ENCODE measurements at places on chromosomes 12 and 14.

- DNase-seq, result no peak
Observed at GRCh38 chr14:61221906-61222305, 59.2 kb downstream of the TMEM30B start.

DNA sequence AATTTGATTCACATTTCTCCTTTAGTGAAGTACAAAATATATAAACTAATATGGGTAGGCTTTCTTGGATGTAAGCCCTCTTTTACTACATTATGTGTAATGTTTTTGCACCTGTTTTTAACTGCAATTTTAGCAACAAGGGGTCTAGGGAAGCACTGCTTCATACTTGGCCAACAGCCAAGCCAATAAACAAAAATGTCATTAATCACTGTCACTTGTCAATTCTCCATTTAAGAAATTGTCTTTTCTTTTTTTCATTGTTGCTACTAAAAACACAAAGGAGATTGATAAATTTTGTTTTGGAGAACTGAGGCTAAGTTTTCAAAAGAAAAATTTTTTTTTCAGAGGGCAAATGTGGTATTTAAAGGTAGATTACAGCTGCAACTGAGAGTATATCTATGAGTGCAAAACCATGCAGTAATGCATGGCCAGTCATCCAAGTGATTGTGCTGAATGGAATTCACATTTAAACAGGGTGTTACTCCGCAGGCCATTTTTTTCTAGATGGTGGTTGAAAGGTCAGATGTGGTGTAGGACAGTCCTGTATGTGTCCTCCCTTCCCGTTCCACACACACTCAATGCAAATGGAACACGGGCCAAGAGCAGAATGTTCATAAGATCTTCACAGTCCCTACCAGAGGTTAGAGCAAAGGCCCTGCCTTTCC, 503.0 kb upstream of the LMO3 start:
- no peak for DNase-seq

GRCh38 chr14:22419620-22420019, 169.4 kb downstream of the DAD1 start:
- DNase-seq, result no peak

DNA sequence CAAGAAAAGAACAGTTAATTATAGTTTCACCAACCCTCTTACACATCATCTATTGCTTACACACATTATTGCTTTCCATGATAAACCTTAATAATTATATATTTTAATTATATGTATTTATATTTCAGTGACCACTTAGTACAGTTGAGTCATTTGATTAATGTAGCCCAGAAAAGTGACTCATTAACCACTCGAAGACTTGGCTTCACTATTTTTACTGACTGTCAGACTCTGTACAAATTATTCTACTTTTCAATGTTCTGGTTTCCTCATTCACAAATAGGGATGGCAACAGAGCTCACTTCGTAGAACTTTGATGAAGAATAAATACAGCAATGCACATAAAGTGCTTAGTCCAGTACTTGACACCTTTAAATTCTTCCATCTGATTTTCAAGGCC, 98.3 kb downstream of the CFAP54 start:
- no peak for DNase-seq

DNA sequence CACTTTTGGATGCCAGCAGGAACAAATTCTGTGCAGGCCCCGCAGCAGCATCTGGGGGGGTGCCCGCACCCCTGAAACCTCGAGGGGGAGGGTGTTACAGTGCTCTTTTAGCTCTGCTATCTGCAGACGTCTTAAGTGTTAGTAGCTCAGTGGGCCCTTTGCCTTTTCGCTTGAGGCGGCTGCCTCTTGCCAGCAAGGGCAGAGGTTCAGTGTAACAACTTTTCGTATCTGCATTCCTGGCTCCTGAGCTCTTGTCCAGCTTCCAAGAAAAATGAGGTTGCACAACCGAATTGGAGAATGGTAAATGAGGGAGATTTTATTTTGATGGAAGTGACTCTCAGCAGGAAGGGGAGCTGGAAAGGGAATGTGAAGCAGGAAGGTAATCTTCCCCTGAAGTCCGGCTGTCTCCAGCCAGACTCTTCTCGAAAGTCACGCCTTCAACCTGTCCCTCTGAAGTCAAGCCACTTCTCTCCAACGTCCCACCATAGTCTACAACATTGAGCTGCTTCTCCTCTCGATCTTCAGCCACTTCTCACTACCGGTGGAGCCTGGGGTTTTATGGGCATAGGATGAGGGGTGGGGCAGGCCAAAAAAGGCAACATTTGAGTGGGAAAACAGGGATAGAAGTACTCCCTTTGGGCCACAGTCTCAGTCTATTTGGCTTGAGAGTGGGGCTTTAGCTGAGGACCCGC, 17.8 kb downstream of the TAS2R50 start:
- DNase-seq, result no peak

DNA sequence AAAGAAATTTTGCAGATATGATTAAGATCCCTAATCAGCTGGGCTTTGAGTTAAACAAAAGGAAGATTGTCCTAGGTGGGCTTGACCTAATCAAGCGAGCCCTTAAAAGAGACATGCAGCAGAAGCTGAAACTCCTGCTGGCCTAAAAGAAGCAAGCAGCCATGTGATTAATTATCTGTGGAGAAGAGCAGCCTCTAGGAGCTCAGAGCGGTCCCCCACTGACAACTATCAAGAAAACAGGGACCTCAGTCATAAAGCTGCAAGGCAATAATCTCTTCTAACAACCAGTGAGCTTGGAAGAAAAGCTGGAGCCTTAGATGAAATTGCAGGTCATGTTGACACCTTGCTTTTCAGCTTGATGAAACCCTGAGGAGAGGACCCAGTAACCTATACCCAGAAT, 288.9 kb upstream of the CLEC14A start:
- DNase-seq, result no peak

- no peak for DNase-seq
Observed at GRCh38 chr12:107748472-107748871, 12.5 kb downstream of the PRDM4 start.

DNA sequence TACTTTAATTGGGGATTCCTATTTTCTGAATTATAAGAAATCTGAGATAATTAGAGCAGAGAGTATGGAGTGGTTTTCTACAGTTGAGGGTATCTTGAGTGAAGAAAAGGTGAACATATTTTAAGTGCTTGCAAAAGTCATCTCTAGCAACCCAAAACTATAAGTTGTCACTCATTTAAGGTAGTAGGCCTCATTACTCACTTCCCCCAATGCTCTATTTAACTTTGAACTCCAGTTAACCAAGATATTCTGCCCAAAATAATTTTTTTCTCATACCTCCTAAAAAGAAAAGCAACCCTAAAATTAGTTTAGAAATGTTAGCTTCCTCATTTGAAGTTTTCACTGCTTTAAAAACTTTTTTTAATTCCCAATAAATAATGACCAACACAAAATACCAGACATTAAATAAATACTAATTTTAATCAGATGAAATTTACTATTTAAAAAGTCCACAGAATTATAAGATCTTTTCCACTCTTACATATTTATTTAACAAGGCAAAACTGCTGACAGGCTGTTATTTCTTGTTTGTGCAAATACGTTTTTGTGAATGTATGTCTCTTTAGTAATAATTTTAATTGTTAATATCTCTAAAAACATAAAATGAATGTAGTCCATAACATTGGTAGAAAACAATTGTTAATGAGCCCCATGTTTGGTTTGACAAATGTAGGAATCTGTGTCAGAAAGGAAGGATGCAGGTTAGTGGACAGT, 47.8 kb downstream of the VRK1 start:
- no peak for DNase-seq

DNA sequence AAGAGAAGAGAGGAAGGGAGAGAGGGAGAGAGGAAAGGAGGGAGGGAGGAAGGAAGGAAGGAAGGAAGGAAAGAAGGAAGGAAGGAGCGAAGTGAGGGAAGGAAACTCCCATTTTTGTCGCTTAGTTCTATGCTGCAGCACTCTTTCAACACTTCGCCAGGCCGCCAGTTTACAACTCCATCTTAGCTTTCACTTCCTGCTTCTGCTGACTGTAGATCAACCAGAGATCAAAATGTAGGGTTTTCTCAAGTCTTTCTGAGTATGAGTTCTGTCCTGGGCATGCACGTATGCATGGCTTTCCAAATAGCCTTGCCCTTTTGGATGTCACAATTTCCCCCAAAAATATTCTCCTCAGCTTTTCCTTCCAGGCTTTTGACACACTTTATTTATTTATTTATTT, 723.4 kb downstream of the TRHDE start:
- no peak for DNase-seq

- DNase-seq, result no peak
Observed at GRCh38 chr12:15276088-15276698, 46.1 kb upstream of the PTPRO start.

GRCh38 chr14:56129092-56129491, 10.9 kb downstream of the PELI2 start:
- no peak for DNase-seq

DNA sequence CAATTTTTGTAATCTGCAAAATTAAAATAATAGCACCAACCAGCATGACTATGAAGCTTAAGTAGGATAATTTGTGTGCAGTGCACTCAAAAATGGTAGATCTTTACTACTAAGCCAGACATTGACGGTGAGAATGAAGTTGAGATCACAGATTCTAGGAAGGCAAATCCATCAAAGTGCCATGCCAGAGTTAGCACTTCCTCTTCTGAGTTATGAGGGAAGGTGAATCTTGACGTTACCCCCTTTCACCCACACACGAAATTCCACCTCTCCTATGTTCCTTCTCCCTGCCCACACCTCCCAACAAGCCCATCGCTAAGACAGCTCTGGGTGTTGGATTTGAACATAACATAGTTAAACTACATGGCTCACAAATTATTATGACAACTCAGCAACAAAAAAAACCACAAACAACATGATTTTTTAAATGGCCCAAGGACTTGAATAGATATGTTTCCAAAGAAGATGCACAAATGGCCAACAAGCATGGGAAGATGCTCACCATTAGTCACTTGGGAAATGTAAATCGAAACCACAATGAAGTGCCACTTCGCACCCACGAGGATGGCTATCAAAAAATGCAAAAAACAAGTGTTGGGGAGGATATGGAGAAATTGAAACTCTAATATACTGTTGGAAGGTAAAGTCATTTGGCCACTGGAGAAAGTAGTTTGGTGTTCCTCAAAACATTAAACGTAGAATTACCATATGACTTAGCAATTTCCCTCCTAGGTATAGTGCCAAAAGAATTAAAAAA, 119.3 kb upstream of the RAP1B start:
- DNase-seq, result no peak

GRCh38 chr14:78851189-78851588, 681.0 kb downstream of the NRXN3 start:
- no peak for DNase-seq

DNA sequence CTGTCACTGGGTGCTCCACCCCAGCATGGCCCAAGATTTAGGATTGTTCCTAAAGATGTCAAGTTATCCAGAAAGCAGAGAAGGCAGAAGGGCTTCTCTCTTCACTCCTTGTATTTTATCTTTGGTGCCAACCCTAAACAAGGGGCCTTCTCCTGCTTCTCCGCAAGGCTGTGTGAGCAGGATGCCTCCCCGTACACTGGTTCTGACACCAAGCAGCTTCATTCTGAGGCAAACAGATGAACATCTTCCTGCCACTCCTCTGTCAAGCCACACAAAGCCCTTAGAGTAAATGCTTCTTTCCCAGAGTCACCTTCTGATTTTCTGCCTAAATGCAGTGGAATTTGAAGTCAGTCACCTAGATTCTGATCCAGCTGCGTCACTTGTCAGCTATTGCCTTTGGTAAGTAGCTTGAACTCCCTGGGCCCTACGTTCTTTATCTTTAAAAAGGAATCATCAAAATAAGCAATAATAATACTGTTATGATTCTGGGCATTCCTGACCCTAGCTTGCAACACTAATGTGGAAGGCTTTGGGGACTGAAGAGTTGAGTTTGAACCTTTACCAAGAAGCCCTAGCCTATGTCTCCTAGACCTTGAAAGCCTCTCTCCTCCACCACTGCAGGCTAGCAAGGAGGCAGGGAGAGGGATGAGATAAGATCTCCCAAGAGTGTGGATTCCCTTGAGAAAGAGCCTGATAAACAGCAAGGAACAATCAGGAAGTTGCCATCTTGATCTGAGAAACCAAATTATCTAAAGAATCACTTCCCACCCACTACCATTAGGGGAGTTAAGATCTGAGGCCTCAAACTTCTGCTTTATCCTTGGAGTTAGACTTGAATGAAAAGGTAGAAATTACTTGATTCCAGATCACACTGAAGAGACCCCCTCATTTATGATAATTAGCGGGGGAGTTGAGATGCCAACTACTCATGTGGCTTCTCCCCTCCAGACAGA, 5.7 kb downstream of the KRT73 start:
- DNase-seq, result no peak

GRCh38 chr14:91980157-91980556, 32.7 kb upstream of the FBLN5 start:
- DNase-seq, result peak; percentile 21

DNA sequence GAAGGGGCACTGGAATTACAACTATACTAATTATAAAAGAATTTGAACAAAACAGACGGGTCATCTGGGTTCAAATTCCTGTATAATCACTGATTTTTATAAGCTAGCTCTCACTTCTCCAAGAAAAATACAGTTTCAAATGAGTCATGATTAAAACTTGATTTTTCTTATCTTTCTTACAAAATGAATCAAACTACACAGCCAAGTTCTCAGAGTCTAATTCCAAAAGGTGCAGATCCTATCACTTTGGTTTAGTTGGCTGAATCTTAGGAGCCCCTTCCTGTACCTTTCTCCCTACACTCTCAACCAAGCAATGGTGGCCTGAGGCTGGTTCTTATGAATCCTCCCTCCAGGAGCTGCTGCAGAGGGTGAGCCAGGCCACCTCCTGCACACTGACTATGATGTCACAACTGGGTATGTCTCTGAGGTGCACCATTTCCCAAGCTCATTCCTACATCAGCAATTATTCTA, 43.8 kb upstream of the BMP4 start:
- no peak for DNase-seq

GRCh38 chr14:50770586-50770985, 60.4 kb downstream of the NIN start:
- DNase-seq, result no peak

DNA sequence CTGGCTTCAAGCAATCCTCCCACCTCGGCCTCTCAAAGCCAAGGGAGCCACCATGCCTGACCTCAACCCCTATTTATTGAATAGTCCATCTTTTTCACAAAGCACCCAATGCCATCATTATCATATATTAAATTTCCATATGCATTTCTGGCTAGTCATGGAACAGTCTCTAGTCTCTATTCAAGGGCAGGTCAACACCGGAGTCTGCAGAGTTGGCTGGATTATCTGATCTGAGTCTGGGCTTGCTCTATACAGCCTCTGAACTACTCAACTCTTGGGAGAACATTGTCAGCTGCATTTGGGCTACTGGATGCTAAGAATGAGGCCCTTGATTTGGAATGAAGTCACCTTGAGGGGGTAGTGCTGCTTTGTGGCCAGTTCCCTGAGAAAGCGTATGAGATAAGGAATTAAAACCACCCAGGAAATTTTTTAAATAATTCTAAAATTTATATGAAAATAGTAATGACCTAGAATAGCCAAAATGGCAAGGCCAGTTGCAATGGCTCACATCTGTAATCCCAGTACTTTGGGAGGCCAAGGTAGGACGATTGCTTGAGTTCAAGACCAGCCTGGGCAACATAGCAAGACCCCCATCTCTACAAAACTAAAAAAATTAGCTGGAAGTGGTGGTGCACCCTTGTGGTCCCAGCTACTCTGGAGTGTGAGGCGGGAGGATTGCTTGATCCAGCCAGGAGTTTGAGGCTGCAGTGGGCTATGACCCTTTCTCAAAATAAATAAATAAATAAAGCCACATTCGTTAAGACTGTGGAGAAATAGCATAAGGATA, 6.9 kb upstream of the NAA25 start:
- DNase-seq, result no peak

- DNase-seq, result no peak
Observed at GRCh38 chr12:120711411-120711810, 1.2 kb downstream of the UNC119B start.

GRCh38 chr12:32809846-32810245, 54.1 kb upstream of the YARS2 start:
- DNase-seq, result no peak

All from activated T-cell treated with anti-CD3 and anti-CD28 coated beads, Interleukin-2, amount 50 U/mL, for 72 hours (primary cell).